ENCODE measurements at places on chromosomes 3 and 15.
A peak's percentile ranks its signal among the peaks of the same experiment; 100 is the strongest.

DNA sequence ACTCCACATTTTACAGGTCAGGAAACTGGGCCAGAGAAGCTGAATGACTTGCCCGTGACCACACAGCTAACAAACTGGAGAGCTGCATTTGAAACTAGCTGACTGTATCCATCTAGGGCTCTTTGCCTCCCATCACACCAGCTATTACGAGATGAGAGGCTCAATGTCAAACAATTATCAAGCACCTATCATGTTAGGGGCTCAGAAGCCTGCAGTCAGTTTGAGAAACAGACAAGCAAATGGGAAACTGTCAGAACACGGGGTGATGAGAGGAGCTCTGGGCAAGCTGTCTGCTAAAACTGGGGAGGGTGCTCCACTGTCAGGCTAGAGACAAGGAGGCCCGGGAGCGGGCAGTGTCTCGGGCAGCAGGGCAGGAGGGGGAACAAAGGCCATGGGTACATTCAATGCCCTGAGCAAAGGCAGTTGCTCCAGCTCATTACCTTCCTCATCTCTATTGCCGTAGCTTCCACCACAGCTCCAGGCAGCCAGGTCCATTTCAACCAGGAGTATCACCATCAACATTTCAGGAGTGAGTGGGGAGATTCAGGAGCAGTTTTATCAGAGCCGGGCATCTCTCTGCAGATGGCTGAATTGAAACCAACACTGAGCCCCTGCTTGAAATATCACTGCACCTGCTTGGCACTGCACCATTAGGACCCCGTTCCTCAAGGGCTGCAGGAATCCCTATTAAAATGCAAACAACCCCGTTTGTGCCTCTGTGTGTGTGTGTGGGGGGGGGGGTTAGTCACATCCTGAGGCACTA, 122.6 kb downstream of the RAB11A start:
- no peak for DNase-seq

DNA sequence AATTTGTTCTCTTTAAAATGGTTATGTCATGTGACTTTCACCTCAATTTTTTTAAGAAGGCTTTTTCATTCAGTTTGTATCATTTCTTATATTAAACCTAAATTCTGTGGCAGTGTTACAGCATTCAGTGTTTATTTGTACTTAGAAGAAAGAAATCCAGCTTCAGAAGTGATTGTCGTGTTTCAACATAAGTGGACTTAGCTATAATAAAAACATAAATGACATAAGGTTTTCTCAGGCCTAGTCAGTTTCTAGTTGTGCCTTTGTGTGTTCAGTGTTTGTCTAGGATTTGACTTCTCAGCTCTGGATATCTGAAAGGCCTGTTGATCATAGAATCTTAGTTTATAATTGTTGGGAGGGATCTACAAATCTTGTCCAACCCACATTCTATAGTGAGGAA, 80.5 kb downstream of the STT3B start:
- no peak for DNase-seq

DNA sequence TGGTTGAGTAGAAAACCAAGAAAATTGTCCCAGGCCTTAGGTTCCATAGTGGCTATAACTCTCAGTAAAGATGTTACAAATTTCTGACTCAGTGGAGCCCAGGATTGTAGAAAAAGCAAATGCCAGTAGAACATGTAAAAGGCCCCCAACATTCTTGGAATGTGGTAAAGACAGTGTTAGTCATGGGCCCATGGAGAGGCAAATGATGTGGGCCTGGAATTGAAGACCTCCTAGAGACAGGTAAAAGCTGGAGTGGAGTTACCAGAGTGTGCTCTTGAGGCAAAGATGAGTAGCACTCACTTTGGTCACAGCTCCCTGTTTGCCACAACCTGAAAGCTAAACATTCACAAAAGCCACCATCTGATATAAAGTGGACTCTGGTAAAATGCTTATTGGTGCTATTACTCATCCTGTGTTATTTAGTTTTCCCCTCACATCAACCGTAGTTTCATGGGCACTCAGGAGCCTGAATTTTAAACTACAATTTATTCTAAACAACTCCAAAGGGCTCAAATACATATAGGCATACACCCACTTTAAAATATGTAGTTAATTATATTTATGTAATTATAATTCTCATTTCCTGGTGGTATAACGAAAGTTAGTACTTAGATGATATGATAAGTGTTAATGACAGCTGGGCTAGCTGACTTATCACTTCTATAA, 359.6 kb upstream of the NECTIN3 start:
- no peak for DNase-seq

DNA sequence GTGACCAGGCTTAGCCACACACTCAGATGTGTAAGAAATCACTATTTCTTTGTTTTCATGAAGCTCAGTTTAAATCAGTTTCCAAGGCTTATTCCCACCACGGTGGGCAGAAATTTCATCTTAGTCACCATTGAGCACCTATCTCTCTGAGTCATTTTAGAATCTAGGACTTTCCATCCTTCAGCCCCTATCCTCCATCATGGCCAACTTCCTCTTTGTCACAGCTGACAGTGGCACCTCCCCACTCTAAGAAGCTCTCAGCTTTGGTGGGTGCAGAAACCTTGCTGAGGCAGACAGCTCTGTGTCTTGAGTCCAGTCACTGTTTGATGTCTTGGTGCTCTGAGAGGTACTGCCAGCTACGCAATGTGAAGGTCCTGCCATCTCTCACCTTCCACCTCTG, 32.9 kb downstream of the SNTN start:
- DNase-seq = no peak

DNA sequence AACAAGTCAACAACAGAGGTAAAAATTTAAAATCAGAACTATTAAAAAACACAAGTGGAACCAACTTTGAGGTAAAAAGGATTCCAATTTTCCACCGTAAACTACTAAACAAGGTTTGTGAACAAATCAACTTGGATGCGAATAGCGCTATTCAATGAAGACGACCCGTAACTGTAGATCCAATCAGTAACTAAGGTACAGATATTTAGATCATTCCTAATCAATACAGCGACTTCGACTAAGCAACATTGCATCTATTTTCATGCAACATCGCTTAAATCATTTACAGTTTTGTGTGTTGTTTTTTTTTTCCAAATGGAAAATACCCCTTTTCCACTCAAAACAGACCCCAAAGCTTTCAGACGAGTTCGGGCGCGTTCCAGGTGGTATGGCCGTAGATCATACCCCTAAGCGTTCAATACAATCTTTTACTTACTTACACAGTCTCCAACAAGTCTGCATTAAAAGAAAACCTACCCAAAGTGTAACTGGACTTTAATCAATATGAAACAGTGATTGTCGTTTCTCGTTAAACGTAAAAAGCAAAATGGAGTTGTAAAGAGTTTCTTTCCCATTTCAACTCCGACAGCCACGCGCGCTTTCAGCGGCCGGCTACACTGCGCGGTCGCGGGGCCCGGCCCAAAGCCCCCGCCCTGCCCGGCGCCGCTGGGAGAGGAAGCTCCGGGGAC, 786 bp downstream of the RHOA start:
- no peak for DNase-seq

- DNase-seq = no peak
Measured at GRCh38 chr3:194830978-194831377, 145.3 kb downstream of the FAM43A start.

- no peak for DNase-seq
Measured at GRCh38 chr3:187769771-187770170, 24.5 kb upstream of the BCL6 start.

- peak; percentile 74 for DNase-seq
Measured at GRCh38 chr3:194687638-194688199, 2.0 kb downstream of the FAM43A start.

DNA sequence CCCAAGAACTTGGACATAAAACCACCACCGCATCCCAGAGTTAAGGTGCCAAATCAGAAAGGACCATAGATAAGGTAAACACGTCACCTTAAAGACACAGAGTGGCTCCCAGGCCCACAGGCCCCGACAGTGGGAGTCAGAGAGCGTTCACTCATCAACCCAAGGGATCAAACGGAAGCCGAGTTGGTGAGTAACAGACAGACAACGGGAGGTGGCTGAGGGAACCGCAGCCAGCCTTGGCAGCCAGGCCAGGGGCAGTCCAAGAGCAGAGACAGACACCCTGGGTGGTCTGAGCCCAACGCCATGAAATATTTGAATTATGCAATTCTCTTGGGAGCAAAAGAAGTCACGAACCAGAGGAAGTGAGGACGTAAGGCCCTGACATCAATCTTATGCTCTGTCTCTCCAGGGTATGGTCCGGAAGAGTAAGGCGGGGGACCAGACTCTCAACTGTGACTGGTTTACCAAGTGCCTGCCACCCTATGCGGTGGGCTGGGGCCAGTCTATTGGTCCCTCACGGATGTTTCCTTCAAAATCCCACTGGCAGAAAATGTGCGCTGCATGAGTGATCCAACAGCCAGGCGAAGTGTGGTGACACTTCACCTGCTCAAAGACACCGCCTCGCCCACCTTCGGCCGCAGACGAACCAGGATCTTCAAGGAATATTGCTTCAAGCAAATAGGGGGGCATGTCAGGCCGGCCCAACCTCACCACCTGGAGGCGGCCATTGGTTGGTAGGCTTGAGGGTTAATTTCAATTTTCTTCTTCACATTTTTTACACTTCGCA, 34.3 kb downstream of the TMEM44 start:
- no peak for DNase-seq

DNA sequence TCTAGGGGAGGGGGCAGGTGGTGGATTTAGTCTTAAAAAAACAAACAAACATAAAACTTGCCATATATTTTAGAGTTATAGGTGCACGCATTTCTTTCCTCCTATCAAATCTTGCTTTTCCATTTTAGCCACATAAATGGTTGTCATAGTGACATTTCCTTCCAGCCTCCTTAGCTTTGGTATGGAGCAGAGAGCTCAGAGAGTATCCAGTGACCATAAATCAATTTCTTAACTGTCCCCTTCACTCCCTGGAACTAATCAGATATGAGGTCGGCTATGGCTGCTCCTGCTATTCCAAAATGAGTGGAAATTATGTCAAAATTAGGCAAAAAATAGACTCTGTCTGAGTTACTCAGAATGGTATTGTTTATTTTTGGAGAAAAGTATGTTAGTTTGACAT, 164.5 kb downstream of the EBLN2 start:
- no peak for DNase-seq

DNA sequence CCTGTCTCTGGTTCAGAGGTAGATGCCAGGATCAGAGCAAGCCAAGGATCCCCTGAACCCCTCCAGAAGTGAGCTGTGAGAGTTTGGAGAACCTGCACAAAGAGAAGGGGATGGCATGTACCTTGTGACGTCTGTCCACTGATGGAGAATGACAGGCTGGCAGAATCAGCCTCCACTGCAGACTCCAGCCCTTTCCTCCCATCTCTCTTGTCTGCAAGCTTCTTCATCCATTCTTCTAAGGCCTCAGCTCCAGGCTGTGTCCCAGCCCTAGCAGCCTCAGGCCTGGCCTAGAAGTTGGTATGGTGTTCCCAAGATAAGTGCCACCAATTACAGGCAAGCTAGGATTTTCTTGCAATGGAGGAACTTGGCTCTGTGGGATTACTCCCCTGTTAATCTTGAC, 8.6 kb downstream of the GALNT15 start:
- DNase-seq = no peak

GRCh38 chr3:155618543-155618942, 126.3 kb downstream of the PLCH1 start:
- no peak for DNase-seq

GRCh38 chr3:25156626-25157025, 271.4 kb upstream of the RARB start:
- no peak for DNase-seq

DNA sequence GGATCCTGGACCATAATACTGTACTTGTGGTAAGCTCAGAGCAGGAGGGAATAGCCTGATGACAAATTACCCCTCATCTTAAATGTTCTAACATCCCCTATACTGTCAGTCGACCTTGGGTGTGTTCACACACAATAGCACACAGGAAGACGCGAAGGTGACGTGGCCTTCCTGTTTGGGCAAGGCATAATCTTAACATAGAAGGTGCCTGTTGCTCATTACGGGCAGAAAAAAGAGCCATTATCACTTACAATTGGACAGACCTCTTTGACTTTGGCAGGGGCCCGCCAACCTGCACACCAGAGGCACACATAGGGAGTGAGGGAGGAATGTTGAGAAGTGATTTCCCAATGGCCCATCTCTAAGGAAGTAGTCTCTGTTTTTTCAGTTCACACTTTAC, 144.2 kb downstream of the ANO10 start:
- DNase-seq = peak; percentile 77

DNA sequence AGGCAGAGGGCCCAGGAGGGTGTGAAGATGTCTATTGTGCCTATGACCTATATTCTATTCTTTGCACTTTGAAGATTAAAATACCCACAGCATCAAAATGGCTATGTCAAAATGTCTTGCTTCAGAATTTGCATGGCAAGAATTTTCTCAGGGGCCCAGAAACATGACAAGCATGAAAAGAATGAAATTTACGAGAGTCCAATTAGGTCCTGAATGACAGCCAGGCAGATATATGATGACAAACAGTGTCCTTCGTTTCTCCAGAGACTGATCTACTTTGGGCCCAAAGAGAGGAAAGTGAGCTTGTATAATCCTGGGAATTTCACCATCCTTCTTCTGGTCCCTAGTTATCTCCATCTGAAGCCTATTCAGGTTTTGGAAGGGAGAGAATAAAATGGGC, 609.9 kb downstream of the FHIT start:
- DNase-seq = no peak

DNA sequence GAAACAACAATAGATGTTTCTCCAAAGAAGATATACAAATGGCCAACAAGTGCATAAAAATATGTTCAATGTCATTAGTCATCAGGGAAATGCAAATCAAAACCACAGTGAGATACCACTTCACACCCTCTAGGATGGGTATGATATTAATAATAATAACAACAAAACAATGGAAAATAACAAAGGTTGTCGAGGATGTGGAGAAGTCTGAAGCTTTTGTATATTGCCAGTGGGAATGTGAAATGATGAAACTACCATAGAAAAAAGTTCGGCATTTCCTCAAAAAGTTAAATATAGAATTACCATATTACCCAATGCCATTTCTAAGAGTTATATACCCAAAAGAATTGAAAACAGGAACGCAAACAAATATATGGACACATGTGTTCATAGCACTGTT, 10.8 kb downstream of the BHLHE40 start:
- DNase-seq = no peak

DNA sequence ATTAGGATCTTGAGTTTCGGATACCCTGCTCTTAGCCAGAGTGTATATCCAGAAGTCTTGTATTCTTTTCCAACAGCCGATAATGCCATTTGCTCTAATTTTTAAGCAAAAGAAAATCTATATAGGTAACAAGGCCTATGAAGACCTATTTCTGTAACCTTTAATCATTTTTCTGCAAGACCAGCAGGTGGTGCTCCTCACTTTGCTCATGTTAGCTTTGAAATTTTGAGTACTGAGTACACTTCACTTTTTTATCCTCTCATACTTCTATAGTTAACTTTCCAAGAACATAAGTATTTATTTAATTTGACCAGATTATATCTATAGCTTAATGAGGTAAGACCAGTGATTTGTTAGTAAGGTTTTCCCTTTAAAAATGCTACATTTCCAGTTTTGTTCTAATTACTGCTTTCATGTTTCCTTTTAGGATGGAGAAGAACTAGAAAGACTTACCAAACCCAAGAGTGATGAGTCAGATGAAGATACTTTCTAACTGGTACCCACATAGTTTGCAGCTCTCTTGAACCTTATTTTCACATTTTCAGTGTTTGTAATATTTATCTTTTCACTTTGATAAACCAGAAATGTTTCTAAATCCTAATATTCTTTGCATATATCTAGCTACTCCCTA, 20.5 kb downstream of the SLC35A5 start:
- DNase-seq = peak; percentile 14

GRCh38 chr15:59165726-59166125, 40.9 kb upstream of the LDHAL6B start:
- no peak for DNase-seq
